ENCODE measurements at places on chromosomes 3 and 15. TPM values are rescaled to one million over a fixed set of nuclear protein-coding genes. Genes with fewer than 3 reads are reported as not detected.

The TM6SF1 gene
- total RNA-seq, result 4.0 TPM

The GPR160 gene
- 3.6 TPM for total RNA-seq

The SNX4 gene
- 45.3 TPM for total RNA-seq

The TNFAIP8L3 gene
- total RNA-seq, result 0.77 TPM

The LSG1 gene
- total RNA-seq, result 59.0 TPM

The PLD1 gene
- total RNA-seq, result 0.09 TPM

The RETNLB gene
- not detected for total RNA-seq

The ZNF662 gene
- 0.12 TPM for total RNA-seq

The ERC2 gene
- 0.19 TPM for total RNA-seq

The DPPA2 gene
- total RNA-seq, result not detected

The SLC30A4 gene
- 1.2 TPM for total RNA-seq

The EPHB3 gene
- total RNA-seq, result not detected

The TTLL13 gene
- 1.4 TPM for total RNA-seq

The ALS2CL gene
- total RNA-seq, result 0.99 TPM

The ARHGAP11A gene
- 95.7 TPM for total RNA-seq

The RASGRP1 gene
- total RNA-seq, result 94.7 TPM

The ACOX2 gene
- total RNA-seq, result not detected

The CCDC80 gene
- total RNA-seq, result not detected

The SLC15A2 gene
- total RNA-seq, result 0.95 TPM

The PCOLCE2 gene
- total RNA-seq, result 0.33 TPM

The CAMK1 gene
- 81.0 TPM for total RNA-seq

The GOLGA6L1 gene
- not detected for total RNA-seq

The SOX14 gene
- not detected for total RNA-seq

The GATA2 gene
- not detected for total RNA-seq

The NOX5 gene
- not detected for total RNA-seq

The UROC1 gene
- total RNA-seq, result not detected

The REC114 gene
- not detected for total RNA-seq

The EFHB gene
- 0.44 TPM for total RNA-seq

The VIPR1 gene
- 0.80 TPM for total RNA-seq

The GOLGA8G gene
- not detected for total RNA-seq

The GOLGA6L7 gene
- total RNA-seq, result not detected

The SIAH2 gene
- 133 TPM for total RNA-seq

The CLASP2 gene
- total RNA-seq, result 65.3 TPM

The USP19 gene
- 64.9 TPM for total RNA-seq

The CTXN2 gene
- 0.07 TPM for total RNA-seq

The PLSCR4 gene
- total RNA-seq, result not detected

The IQCF2 gene
- not detected for total RNA-seq

The IL17RD gene
- 0.26 TPM for total RNA-seq

The GPR27 gene
- total RNA-seq, result 1.0 TPM

The SLC22A14 gene
- not detected for total RNA-seq

The CYP11A1 gene
- not detected for total RNA-seq

The FETUB gene
- not detected for total RNA-seq

The GOLGA8T gene
- total RNA-seq, result not detected

The NR1I2 gene
- 0.17 TPM for total RNA-seq

The LCTL gene
- not detected for total RNA-seq

The FBXW12 gene
- 0.14 TPM for total RNA-seq

The COL6A5 gene
- total RNA-seq, result not detected

The GOLGA6L10 gene
- total RNA-seq, result 0.76 TPM

The CX3CR1 gene
- total RNA-seq, result 0.21 TPM
